ENCODE measurements at places on chromosomes 6 and 20.

DNA sequence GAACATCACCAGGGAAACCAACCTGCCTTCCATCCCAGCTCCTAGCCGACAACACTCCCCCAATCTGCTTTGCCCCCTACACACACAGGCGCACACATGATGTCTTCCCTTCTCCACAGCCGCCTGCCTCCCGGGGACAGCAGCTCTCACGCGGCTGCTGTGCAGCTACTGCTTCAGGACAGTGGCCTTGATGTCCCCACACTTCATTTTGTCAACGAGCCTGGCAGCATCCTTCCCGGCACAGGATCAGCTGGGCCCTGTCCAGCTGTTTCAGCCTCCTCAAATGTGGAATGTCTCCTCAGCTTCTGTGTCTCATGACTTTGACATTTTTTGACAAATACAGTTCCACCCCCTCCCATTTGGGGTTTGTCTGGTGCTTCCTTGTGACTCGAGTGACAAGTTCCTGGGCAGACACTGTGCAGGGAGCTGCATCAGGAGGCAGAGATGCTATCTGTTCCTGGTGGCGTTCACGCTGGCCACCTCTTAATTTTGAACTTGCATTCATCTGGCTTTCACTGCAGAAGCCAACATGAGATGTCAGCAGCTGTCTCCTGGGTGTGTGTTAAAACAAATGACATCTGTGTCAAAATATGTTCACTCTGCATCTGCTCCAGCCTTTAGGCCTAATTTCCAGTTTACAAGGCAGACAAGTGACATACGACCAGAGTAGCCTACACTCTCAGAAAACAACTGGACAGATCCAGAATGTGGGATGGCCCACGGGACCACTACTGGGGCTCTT is 57.2 kb downstream of the GINS1 start:
- no peak for DNase-seq

DNA sequence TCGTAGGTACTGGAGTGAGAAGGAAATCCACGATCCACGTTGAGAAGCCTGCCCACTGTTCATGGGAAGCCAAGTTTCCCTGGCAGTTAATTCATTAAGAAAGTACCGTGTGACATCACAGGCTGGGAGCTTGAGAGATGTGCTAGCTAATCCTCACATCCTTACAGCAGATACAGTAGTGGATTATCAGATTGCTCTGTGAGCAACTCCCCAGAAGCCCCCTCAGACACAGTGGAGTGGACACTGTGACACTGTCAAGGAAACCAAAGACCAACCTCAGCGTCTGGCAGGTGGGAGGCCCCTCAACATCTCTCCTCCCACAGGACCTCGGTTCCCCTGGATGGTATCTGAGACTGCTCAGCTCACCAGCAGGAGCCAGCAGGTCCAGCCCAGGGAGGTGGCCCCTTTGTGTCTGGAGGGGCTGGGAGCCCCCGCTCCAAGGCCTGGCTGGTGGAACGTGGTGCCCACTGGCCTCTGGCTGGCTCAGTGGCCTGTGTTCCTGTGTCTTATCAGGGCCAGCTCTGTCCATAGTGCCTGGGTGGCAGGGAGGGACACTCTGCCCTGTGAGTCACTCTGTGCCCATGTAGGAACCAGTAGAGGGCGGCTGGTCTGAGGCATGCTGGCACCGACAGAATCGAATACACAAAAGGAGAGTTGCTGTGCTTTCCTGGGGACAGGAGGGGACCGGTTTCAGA is 7.2 kb downstream of the PYGB start:
- no peak for DNase-seq

- no peak for DNase-seq
These were observed 64.9 kb upstream of the BTBD3 start for GRCh38 chr20:11852811-11853210.

DNA sequence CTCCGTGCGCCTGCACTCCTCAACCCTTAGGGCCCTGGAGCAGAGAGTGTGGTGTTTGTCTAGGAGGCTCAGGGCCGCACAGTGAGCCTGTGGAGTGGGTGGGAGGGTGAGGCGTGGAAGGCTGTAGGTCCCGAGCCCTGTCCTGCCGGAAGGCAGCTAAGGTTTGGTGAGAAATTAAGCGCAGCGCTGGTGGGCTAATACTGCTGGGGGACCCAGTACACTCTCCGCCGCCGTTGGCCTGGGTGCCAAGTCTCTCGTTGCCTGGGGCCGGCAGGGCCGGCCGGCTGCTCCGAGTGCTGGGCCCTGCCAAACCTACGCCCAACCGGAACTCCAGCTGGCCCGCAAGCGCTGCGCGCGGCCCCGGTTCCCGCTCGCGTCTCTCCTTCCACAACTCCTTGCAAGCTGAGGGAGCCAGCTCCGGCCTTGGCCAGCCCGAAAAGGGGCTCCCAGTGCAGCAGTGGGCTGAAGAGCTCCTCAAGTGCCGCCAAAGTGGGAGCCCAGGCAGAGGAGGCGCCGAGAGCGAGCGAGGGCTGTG is 40.4 kb upstream of the MCUR1 start:
- DNase-seq = no peak

DNA sequence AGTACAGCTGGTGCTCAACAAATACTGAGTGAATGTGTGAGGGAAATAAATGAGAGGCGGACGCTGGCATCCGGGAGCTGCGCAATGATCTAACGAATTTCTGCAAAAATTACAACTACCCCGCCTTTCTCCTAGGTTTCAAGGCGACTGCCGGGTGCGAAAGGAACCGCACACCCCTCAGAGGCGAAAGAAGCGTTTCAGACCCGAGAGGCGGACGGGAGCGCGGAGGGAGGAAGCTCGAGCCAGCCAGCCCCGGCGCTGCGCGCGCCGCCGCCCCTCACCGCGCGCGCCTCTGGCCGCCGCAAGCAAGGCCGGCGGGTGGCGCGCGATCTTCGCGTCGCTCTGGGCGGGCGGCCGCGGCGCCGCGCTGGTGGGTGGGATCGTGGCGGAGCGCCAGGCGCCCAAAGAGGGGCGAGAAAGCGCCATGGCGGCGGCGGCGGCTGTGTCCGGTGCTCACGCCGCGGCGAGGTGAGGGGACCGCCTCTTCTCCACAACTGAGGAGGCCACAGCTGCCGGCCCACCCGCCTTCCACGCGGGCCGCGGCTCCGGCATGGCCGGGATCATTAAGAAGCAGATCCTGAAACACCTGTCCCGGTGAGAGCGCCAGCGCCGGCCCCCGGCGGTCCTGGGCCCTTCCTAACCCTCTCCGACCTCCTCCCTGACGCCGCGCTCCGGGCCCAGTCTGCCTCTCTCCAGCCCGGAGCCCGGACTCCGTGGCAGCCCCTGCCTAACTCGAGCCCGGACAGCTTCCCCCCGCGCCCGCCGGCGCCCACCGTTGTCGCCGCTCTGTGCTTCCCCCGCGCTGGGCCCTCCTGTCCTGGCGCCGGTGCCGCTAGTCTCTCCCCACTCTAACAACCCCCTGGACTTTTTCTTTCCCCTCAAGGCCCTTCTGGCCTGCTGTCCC is at the start of gene BLTP3A:
BLTP3A (plus strand) TSS at position 383 of the 904 bp plus-strand sequence; CDS start at position 551, 168 bp downstream.
- peak; percentile 53 for DNase-seq

GRCh38 chr6:489001-489400 is 97.4 kb downstream of the IRF4 start:
- DNase-seq = no peak
